H54 (cell line): ENCODE measurements at places on chromosomes 1 and 21.

DNA sequence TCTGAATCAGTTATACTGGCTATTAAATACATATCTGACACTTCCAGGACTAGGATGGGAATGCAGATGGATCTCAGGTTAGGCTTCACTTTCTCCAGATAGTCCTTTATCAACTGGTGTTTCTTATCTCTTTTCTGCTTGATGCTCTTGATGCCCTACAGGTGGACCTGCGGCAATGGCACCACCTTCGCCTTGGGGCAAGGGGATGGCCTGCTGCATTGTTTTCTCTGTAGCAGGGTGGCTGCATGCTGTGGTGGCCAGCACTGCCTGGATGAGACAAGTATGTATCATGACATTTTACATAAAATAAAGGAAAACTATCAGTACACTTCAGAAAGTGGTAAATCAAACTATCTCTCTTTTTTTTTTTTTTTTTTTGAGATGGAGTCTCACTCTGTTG is 217.7 kb upstream of the ZP4 start:
- DNase-seq, result no peak

DNA sequence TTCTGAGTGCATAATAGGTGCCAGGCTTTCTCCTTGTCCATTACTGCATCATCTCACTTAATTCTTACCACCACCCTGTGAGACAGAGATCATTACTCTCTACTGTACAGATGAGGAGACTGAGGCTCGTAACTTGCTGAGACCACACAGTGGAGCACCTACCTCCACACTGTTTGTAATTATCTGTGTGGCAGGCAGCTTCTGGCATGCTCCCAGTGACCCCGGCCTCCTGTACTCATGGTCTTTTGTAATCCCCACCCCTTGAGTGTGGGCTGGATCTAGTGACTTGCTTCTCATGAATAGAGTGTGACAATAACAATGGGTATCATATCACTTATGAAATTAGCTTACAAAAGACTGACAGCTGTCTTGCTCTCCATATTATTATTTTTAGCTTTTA is 407.3 kb downstream of the MATN1 start:
- DNase-seq, result no peak

DNA sequence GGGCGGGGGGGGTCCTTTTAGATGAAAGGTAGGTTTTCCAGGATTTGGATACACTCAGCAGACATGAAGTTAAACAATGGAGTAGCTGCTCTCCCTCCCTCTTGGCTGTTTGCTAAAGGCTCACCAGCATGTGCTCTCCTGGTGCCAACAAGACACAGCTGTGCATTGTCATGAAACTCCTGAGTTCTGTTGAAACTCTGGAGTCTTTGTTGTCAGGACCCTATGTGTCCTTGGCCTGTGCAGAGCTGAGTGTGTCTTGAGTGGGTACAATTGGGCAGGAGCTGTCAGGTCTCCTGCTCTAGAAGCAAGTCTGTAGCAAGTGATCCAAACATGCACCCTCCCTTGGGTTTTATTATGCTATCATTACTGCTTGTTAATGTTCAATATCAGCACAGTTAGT is 12.7 kb downstream of the TBX19 start:
- DNase-seq, result no peak

DNA sequence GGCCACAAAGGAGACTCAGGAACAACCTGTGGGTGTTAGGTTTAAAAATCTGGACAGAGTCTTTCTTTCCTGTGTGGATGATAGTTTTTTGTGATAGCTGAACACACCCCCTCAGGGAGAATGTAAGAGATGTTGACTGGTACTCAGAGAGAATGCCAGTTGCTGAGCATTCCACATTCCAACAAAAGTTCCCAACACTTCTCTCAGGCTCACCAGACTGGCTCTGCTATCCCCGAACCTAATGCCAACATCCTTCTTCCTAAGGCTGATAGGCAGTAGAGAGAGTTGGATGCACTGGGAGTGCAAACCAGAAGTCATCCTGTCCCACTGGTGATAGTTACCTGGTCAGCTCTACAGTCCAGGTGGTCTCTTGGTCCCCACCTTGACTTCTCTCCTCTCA is 28.7 kb upstream of the POU2F1 start:
- DNase-seq, result no peak

- DNase-seq, result peak; percentile 1
Observed at GRCh38 chr1:196400478-196401451, 207.5 kb downstream of the KCNT2 start.

GRCh38 chr1:33295450-33296081 is 25.3 kb downstream of the A3GALT2 start:
- DNase-seq, result peak; percentile 89

DNA sequence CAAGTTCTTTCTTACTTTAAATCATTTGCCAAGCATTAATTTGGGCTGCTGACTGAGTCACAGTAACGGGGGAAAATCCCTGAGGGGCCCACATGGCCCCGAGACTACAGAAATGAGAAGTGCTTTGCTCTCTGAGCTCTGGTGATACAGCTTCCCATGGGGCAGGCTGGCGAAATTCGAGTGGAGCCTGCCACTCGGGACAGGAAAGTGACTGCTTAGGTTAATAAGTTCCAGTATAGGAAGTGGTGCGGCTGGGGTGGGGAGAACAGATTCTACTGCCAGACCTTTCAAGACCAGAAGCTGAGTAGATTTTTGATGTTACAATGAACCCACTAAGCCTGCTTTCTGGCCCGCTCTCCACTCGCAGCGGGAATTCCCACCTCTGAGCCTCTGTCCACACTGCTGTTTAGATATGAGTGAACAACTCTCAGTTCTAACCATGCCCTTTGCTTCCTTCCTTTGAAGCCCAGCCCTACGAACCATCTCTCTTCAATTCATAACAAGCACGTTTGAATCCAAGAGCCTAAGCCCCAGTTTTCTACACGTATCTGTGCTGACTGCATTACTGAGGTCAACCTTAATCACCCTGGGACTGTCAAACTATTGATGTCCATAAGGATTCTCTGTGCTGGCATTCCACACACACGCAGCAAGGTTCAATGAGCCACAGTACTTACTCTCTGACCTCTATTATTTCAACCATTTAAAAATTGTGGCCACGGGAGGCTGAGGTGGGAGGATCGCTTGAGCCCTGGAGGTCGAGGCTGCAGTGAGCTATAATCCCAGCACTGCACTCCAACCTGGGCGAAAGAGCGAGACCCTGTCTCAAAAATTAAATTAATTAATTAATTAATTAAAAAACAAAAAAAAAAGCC is 9.6 kb downstream of the ZBTB17 start:
- DNase-seq, result no peak

GRCh38 chr21:25994758-25995163 is 175.8 kb downstream of the APP start:
- DNase-seq, result no peak

- no peak for DNase-seq
Observed at GRCh38 chr1:11746795-11747487, 11.0 kb downstream of the AGTRAP start.

DNA sequence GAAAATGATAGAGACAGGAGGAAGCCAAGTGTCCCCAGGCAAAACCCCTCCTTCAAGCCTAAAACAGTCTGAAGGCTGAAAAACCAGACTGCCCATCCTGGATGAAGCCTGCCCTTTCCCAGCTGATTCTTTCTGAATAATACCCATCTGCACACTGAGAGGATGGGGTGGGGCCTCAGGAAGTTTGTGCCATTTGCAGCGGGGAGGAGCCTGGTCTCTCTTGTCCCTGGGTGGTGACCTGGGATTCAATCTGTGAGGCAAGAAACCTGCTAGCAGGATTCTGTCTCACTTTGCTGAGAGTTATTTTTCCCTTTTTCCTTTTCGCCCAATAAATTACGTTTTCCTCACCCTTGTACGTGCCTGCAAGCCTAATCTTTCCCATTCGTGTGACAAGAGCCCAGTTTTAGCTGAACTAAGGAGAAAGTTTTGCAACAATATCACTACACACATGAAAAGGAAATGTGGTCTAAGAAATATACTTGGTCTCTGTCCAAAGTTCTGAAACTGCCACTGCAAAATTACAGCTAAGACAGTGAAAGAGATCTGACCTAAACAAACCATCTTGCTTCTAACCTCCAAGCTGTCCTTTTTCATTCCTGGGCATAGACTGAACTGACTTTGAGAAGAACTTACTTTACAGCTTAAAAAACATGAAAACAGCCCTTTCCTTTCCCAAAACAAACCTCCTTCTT is 105.0 kb downstream of the COP1 start:
- no peak for DNase-seq
